ENCODE measurements at places on chromosomes 5 and 9. TPM values are rescaled to one million over a fixed set of nuclear protein-coding genes. Genes with fewer than 3 reads are reported as not detected.

GRCh38 chr5:65926893-65927292 is 518 bp downstream of the ERBIN start:
- DNase-seq: no peak

Gene ANKRD34B
- polyA plus RNA-seq: 0.01 TPM

- DNase-seq: no peak
Measured at GRCh38 chr9:78644359-78644758, 347.4 kb downstream of the PSAT1 start.

Gene ANKRD31
- polyA plus RNA-seq: 0.01 TPM

DNA sequence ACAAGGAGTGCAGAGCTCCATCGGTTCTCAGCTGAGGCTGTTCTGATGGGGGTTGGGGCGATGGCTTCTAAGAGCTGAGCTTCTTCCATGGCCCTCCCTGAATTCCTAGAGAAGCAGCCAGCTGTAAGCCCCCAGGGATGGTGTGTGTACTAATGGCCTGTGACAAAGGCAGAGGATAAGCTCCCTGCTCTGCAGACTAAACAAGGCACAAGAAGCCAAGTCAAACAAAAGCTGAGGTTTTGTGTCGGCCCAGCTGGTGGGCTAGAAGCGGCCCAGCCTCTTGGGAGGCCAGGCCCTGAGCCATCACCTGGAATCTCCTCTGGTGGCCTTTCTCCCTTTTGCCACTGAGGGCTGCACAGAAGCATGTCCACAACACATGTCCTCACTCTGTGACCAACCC is 75.0 kb upstream of the XPA start:
- no peak for DNase-seq

- DNase-seq: no peak
Measured at GRCh38 chr5:10265245-10266109, 15.4 kb downstream of the CCT5 start.

Gene COMMD10
- 16.9 TPM for polyA plus RNA-seq

Gene TMEM215
- not detected for polyA plus RNA-seq

Gene IPPK
- 11.2 TPM for polyA plus RNA-seq

DNA sequence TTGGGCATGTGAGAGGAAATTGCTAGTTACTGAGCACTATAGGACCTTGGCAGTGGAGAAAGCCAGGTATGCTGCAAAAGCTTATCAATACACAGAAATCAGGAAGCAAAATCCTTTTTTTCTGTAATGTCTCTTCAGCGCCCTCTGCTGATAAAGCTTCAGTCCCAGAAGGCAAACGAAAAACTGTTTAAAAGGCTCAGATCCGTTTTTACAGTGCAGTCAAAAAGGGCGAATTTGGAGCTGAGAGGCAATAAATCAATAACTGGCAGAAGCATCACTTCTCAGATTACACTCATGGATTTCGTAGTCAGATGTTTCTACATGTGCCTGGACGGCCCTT is 1.1 kb upstream of the MAN2A1 start:
- peak; percentile 74 for DNase-seq

DNA sequence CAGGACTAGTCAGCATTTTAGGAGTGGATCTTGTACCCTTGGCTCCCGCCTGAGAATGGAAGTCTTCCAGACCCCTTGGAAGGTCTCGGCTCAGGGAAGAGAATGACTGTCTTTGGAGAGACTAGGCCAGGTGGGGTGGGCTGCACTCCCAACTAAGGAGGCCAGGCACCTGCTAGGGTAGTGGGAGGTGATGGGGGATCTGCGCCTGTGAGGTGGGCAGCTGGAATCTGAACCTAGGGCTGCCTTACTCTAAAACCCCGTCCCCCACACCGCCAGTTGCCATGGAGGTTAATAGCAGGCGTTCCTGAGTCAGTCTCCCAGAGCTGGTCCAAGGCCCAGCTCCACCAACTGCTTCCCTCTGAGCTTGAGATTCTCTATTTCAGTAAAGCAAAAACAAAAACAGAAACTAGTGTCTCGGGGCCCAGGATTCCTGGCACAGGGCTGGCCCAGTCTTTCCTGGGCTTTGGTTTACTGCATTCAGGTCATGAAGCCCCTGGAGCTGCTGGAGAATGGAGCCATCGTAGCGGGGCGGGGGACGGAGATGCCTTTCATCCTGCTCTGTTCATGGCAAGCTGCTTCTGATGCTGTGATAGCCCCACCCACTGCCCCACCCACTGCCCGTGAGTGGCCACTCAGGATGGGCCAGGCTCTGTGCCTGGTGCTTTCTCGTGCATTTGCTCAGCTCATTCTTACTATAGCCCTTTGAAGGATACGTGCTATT is 57.5 kb downstream of the DAB2IP start:
- no peak for DNase-seq

GRCh38 chr9:78781681-78782080 is 484.8 kb downstream of the PSAT1 start:
- no peak for DNase-seq

Gene PRUNE2
- not detected for polyA plus RNA-seq

DNA sequence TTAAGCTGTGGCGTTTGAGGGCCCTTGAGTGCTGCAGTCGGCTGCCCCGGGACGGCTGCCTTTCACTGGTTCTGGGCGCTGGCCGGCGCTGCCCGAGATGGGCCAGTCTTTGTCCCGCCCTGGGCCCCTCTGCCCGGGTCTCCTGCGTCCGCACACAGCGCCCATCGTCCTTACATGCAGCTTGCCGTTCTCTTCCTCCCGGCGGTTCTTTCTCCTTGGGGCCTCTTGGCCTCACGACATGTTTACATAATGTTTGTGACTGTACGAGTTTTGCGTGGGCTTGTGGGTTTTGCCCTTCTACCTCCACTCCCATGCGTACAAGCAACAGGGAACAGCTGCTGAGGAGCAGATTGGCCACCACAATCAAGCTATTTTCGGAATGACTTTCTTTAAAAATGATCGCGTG is 618 bp downstream of the TNPO1 start:
- DNase-seq: peak; percentile 3

DNA sequence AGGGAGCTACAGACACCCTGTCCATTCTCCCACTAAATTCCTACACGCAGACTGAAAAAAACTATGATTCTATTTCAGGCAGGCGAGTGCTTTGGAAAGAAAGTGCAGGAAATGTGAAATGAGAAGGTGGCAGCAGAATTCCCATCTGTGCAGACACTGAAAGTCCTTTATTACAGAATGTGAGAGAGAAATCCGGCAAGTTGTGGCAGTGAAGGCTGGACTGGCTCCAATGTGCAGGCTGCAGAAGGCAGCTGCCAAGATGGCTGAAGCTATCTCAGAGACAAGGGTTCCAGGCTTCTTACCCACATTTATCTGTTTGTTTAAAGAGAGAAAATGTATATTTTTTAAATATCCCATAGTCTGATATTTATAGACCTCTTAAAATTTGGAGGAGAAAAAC is 161.8 kb upstream of the VLDLR start:
- DNase-seq: no peak

- no peak for DNase-seq
Measured at GRCh38 chr9:21923694-21924093, 70.5 kb downstream of the CDKN2A start.

DNA sequence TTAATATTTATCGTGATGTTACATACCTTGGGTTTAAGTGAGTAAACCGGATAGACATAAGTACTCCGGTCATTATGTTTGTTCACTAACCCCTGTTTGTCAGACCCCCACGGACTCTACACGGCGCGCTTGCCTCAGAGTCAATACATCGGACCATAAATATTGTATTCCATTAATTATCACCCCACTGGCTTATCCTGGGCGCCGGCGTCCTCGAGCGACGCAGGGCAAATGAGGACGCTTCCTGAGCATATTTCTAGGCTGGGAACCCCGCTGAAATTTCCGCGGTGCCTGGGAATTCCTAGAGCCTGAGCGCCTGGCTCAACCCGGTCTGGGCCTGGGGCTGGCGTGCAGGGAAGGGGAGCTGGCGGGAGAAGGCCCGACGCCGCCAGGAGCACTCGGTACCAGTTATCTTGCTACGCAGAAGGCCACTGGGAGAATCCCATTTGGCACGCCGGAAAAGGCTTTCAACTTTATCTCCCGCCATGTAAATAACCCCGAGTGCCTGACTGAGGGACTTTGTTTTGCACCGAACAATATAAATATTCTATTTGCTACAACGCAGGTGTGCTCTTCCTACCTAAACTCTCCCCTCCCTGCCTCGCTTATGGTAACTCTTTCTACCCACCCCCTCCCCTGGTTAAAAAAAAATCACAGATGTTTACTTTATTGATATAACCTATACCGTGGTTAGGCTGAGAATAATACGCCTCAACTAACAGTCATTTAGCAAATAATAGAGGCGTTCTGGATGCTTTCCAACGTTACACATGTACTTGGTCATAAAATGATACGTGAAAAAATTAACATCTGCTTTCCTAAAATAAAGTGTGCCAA is 19.4 kb downstream of the NR2F1 start:
- DNase-seq: no peak

DNA sequence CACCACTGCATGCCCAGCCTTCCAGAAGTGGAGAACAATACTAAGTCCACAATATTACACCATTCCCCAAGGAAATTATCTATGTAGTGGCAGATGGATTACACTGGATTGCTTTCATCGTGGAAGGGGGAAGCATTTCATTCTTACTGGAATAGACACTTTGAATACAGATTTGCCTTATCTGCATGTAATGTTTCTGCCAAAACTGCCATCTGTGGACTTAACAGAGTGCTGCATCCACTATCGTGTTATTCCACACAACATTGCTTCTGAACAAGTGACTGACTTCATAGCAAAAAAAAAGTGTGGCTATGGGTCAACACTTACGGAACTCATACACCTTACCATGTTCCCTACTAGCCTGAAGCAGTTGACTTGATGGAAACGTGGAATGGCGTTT is 536.9 kb downstream of the BRINP1 start:
- DNase-seq: no peak

DNA sequence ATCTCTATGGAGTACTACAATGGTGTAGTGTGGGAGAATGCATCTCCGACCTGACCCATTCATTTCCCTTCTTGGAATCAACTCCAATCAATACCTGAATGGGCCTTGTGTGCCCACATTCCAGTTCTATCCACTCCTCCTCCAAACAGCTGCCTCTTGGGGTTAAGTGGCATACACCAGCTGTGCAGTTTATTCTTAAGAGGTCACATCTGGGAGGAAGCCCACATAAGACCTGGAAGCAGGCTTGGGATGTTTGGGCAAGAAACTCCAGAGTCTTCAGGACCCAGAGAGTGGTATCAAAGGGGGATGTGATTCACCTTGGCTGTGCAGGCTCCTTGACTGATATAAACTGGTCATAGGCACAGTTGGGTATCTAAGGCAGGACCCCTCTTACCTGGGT is 46.0 kb downstream of the ACTBL2 start:
- no peak for DNase-seq

Gene DMRTA1
- polyA plus RNA-seq: 0.16 TPM

DNA sequence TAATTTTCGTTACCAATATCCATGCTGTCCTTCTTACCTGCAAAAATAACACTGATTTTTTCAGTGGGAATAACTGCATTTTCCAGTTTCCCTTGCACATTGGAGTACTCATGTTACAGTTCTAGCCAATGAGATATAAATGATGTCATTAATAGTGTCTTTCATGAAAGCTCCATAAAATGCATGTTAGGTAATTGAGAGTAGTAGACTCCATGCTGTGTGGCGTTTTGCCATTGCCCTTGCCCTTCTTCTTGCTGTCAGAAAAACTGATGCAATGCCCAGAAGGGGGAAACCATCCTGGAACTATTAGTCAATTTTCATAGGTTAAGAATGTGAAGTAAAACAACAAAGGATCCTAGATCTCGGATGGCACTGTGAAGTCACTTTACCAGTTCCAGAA is 1765.3 kb downstream of the EFNA5 start:
- DNase-seq: no peak

DNA sequence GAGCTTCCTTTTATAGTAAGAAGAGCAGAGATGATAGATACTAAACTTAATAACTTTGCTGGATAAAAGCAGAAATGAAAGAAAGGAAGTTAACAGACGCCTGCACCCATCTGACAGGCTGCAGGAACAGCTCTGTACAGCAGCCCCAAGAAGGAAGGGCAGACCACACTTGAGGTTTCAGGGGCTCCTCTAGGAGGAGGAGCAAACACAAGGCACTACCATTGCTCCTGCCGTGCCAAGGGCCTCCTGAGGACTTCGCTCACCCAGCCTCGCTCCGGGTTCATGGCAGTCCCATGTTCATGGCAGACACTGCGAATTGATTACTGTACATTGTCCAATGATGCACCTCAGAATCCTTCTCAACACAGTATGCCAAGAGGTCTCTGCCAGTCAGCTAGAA is 85.1 kb downstream of the AMBP start:
- DNase-seq: no peak

DNA sequence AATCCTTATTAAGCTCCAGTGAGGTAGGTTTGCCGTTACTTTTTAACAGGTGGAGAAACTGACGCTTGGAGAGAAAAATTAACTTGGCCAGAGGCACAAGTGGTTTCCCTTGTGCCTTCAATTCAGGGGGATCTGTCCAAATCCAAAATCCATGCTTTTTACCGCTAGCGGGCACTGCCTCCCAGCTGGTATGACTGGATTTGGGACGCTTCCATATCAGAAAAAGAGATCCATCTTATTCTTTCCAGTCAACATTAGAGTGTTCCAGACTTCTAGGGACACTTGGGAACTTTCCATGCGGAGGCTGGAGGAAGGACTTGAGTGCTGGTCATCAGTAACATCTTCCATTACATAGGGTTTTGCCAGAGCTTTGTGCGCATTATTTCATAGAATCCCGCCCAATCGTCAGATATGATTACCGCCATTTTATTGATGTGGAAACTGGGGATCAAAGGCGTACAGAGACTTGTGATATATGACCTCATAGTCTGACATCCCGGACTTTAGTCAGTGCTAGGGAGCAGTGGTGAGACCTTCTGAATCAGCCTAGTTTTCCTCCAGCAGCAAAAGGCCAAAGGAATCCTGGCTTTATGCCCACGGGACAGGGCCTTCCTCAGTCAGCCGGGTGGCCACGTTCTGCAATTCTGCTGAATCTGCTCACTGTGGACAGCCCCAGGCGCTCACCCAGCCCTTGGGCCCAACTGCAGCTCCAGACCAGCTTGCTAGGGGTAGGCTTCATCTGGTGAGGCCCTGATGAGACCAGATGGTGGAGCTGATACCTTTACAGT is 1.1 kb upstream of the GNPDA1 start:
- DNase-seq: peak; percentile 68

- DNase-seq: no peak
Measured at GRCh38 chr5:159907689-159908590, 8.3 kb upstream of the ADRA1B start.

Gene SLC36A2
- not detected for polyA plus RNA-seq

GRCh38 chr5:43065387-43065947 is 25.3 kb upstream of the ANXA2R start:
- no peak for DNase-seq

Gene ANKRD18A
- polyA plus RNA-seq: 7.6 TPM

Gene PCDHGA7
- 0.13 TPM for polyA plus RNA-seq

DNA sequence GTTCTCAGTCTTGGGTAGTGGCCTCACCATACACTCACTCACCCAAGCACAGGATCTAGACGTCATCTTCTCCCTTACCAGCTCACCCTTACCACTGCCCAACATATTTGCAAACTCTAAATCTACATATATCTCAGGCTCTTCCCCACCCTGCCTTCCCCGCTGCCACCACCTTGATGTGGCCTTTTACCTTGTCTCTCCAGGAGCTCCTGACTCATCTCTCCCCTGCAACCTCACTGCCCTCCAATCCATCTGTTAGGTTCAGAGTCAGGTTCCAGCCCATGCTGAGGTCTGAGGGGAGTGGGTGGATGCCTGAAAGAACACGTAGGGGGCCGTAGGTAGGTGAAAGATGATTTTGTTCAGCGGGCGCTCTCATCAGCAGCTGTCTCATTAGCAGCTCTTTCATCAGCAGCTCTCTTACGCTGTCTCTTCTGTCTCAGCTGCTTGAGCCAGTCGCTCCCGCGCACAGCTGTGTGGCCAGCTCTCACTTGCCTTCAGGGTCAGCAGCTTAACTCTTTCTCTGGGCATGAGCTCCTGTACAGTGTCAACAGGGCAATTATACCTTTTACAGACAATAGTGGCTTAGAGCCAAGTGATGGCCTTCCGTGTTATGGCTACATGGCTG is 23.1 kb upstream of the CKMT2 start:
- DNase-seq: no peak

Gene FGF1
- not detected for polyA plus RNA-seq
